ENCODE measurements at places on chromosomes 16 and 17. TPM values are rescaled to one million over a fixed set of nuclear protein-coding genes. Genes with fewer than 3 reads are reported as not detected.
A peak's percentile ranks its signal among the peaks of the same experiment; 100 is the strongest.

GRCh38 chr17:3724378-3725077 lies 825 bp downstream of the HASPIN start:
- DNase-seq: no peak

DNA sequence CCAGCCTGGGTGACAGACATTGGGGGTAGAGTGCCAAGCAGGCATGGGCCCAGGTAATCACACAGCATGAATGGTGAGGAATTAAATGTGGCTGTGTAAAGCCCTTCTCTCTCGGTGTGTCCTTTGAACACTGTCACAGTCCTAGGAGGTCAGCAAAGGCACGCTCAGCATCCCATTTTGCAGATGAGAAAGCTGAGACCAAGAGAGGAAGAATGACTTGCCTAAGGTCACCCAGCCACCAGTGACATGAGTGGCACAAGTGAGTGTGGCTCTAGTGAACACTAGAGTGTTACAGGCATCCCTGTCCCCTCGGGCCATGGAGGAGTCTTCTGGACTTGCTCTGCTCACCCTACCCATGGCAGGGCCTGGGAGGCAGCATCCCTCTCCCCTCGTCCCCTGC lies 10.7 kb downstream of the CTF1 start:
- no peak for DNase-seq

GRCh38 chr16:57730771-57731730 lies 4.5 kb upstream of the KATNB1 start:
- no peak for DNase-seq

DNA sequence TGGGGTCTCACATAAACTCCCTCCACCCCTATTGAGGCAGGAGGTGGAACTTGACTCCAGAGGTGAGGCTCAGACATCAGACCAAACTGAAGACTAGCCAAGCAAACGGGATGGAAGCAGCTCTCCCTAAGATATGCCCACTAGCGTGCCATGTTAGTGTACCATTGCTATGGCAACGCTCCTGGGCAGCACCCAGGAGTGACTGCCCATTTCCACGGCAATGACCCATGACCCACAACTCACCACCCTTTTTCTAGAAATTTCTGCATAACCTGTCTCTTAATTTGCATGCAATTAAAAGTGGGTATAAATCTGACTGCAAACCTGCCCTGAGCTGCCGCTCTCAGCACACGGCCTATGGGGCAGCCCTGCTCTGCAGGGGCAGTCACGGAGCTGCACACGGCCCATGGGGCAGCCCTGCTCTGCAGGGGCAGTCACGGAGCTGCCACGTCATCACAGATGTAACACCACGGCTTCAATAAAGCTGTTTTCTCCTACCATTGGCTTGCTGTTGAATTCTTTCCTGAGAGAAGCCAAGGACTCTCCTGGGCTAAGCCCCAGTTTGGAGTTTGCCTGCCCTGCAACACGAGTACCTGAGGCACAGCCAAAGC lies 164.3 kb downstream of the RBFOX3 start:
- DNase-seq: no peak

Gene HOXB13
- total RNA-seq: 0.13 TPM

Gene CDH16
- total RNA-seq: not detected

- no peak for DNase-seq
Observed at GRCh38 chr17:45667591-45668171, 116.4 kb upstream of the CRHR1 start.

DNA sequence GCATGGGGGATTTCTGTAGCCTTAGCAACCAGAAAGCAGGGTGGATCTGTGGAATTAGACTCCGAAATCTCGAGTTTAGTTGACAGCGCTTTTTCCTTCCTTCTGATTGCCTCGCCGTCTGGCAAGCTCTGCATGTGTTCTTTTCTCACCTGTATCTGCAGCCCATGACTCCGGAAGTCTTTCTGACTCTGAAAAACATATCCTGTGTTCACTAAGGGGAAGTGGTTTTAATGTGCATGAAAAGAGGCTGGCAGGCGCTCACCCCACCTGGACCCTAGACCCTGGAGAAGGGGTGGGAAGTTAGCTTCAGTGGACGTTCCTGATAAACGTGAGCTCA lies 158.5 kb downstream of the RPTOR start:
- DNase-seq: no peak

GRCh38 chr17:18187821-18188761 lies 4.5 kb downstream of the ALKBH5 start:
- DNase-seq: peak; percentile 59

- DNase-seq: no peak
Observed at GRCh38 chr16:87645802-87646201, 43.5 kb downstream of the JPH3 start.

DNA sequence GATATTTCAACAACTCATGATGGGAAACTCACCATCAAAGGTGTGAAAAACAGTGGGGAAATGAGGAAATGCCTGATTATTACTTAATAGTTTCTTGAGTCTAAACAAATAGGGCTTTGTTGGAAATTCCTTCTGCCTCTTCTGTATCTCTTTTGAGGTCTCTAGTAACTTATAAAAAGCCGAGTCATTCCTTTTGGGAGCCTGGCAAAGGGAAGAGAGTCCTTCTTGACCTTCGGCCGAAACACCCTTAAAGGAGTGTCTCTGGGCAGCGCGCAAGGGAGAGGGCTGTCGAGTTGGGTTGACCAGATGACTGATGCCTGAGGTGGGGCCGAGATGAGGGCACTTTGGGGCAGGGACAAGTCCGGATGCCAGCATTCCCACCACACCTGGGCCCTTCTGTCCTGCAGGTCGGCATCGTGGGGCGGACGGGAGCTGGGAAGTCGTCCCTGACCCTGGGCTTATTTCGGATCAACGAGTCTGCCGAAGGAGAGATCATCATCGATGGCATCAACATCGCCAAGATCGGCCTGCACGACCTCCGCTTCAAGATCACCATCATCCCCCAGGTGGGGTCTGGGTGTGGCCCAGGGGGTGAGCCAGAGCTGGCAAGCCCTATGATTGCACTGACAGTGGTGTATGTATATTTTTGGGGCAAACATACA lies 89.2 kb downstream of the ABCC6 start:
- no peak for DNase-seq

GRCh38 chr16:81599034-81599744 lies 154.6 kb downstream of the CMIP start:
- DNase-seq: no peak

Gene MYH3
- 0.66 TPM for total RNA-seq

DNA sequence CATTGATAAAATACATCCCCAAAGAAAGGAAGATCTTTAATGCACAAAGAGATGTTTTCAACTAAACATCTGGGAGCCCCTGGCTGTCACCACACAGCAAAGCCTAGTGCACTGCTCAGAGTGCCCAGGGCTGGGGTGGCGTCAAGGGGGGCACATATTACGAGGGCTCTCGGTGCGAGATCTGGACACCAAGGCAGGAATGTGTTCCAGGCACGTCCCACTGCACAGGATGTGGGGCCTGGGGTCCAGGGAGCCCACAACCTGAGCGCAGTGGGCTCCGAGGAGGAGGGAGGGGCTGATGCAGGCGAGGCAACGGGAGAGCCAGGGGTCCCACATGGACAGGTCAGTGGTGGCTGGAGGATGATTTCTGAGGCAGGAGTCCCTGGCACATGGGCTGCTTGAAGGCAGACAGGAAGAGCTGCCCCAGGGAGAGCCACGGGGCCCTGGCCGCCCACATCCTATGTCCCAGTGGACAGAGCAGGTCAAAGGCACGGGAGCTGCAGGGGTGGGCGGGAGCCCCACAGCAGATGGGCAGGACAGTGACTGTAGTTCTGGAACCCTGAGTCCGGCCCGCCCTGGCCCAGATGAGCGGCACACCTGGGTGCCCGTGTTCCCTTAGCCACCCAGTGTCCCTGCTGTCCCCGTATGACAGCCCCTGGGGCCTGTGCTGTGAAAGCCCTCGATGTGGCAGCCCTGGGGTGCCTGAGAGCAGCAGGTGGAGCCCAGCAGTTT lies 56.4 kb downstream of the ZNF778 start:
- no peak for DNase-seq

Gene PPL
- 0.13 TPM for total RNA-seq

Gene CNGB1
- 0.50 TPM for total RNA-seq

DNA sequence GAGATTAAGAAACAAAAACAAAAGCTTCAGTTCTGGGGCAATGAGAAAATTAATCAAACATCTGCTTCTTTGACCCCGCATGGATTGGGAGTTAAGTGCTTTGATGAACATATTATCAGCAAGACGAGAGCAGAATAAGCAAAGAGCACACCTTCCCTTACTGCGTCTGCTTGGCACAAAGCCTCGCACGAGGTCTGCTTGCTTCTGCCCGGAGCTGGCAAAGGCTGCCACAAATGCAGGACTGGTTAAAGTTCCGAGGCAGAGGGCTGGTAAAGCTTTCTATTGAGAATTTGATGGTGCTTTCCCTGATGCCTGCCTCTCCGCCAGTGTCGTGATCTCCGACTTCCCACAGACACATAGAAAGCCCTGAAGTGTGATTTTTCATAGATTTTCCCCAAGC lies 17.0 kb downstream of the VAT1L start:
- DNase-seq: no peak

- DNase-seq: no peak
Observed at GRCh38 chr16:79067600-79067999, 532.9 kb downstream of the MAF start.

GRCh38 chr17:57548421-57549410 lies 196.4 kb downstream of the CCDC182 start:
- peak; percentile 11 for DNase-seq

GRCh38 chr16:71352963-71353460 lies 5.5 kb upstream of the CALB2 start:
- no peak for DNase-seq

- DNase-seq: peak; percentile 73
Observed at GRCh38 chr17:16516594-16517051, 24.6 kb upstream of the LRRC75A start.

DNA sequence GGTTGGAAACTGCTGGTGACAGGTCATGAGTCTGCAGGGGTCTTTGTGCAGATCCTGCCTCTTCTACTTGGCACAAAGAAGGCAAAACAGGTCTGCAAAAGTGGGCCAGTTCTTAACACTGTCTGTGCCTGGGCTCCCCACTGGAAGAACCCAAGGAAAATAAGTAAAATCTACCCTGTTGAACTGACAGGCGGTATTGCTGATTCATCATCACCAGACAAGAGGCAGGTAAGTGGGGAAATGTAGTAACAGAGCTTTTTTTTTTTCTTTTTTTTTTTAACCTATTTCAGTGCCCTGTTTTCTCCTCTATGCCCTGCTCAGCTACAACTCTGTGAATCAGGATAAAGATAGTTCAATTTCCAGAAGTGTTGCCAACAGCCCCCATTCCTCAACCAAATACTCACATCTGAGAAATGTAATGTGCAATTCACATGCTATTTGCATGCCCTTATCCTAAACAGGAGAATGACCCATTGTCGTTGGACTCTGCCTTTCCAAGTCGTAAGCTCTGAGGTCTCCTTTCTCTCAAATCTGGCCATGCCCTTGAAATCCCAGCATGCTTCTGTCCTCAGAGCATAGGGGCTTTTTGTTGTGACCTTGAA lies 237.0 kb downstream of the SOX9 start:
- DNase-seq: no peak

- no peak for DNase-seq
Observed at GRCh38 chr17:37317867-37318266, 57.9 kb upstream of the C17orf78 start.

Gene RCVRN
- total RNA-seq: not detected

DNA sequence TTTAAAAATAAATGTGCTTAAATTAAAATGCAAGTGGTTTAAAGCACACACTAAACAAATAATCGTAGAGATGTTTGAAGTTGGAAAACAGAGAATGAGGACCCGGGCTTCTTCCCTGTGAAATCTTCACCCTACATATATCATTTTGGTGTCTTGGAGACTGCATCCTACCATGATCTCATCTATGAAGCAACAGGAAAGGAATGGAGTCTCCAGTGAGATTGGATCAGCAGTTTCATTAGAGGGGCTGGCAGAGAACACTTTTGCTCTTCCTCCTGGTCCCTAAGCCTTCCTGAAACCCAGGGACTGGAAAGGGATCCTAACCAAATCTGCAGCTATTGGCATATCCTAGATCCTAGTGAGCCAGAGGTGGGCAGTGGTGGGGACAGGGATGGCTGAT lies 85.0 kb downstream of the GRIN2A start:
- DNase-seq: no peak

DNA sequence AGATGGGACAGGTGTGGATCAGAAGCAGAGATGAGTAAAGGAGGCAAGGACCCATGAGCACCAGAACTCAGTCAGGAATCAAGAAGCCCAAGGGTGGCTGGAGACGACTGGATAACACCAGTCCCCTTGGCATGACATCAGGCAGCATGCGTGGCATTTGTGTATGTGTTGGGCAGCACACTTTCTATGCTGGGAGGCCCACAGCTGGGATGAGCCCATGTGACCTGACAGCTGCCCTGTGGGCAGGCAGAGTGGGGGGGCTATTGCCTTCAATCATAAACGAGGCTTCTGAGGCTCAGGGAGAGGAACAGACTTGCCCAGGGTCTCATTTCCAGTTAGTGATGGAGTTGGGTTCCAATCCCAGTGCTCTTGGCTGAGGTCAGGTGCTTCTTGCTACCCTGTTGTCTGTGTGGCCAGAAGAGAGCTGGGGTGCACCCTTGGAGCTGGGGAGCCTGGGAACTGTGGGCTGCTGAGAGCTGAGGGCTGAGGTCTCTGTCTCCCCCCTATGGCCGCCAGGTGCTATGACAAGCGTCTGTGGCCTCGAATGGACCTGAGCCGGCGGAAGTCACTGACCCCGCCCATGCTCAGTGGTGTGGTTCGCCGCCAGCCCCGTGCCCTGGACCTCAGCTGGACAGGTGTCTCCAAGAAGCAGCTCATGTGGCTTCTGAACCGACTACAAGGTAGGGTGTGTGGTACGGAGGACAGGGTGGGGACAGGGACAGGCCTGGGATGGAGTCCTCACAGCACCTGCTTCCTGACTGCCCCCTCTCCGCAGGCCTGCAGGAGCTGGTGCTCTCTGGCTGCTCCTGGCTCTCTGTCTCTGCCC lies 7.1 kb upstream of the ORAI3 start:
- peak; percentile 81 for DNase-seq

DNA sequence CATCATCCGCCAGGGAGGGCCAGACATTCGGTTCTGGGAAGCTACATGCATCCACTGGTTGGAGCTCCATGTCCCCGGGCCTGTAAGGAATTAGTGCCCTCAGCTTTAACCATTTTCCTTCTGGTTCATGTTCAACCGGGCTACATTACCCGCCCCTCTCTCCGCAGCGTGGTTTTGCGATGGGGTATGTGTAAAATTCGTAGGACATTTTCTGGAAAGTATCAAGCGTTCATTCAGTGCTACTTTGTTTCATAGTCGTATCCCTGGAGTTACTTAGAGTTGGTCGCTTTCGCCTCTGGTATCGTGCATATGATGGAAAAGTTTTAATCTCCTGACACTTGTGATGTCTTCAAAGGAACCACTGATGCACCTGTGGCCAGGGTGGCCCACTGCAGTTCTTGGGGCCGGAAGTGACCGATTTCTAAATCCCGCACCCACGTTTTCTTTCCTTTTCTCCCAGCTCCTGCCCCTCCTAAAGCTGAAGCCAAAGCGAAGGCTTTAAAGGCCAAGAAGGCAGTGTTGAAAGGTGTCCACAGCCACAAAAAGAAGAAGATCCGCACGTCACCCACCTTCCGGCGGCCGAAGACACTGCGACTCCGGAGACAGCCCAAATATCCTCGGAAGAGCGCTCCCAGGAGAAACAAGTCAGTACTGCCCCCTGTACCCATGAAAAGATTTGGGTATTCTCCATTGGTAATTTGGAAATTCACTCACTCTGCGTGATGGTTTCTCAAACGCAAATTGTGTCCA lies 637 bp downstream of the RPL23A start:
- no peak for DNase-seq
